ENCODE measurements at places on chromosomes 12 and 14. TPM values are rescaled to one million over a fixed set of nuclear protein-coding genes. Genes with fewer than 3 reads are reported as not detected.
A peak's percentile ranks its signal among the peaks of the same experiment; 100 is the strongest.

The LBHD2 gene
- not detected for total RNA-seq

- no peak for DNase-seq
These were observed 54.1 kb upstream of the ARHGAP5 start for GRCh38 chr14:32022938-32023466.

GRCh38 chr12:45568808-45569207 is 160.7 kb upstream of the ARID2 start:
- no peak for DNase-seq

- peak; percentile 87 for DNase-seq
These were observed 16.1 kb upstream of the IFNG start for GRCh38 chr12:68175557-68176061.

DNA sequence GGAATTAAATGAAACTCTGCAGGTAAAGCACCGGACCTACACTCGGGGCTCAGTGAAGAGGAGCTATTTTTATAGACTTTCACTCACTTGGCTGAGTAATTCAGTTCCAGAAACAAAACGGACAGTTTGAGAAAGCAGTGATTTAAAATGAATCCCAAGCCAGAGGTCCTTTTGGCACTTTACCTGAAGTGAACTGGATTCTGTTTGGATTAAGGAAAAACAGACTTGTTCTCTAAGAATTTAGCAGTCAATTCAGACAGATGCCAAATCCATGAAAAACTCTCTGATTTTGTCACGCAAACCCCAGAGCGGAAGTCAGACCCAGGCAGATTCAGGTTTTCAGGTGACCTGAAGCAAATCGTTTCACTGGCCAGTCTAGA is 4.9 kb upstream of the VASH1 start:
- no peak for DNase-seq

The FAM181A gene
- not detected for total RNA-seq

DNA sequence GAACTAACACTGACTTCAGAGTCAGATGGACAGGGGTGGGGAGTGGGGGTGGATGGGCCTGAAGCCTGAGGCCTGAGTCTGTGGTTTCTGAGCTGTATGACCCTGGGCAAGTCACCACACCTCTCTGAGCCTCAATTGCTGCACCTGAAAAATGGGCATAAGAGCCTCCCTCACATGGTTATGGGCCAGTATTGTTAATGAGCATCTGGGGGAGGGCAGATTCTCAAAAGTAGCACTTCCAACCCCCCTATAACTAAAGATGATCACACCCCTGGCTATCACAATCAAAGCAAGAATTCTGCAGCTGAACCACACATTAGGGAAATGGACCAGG is 168.6 kb downstream of the RBM19 start:
- no peak for DNase-seq

- no peak for DNase-seq
These were observed 10.2 kb upstream of the FLRT2 start for GRCh38 chr14:85519661-85520305.

DNA sequence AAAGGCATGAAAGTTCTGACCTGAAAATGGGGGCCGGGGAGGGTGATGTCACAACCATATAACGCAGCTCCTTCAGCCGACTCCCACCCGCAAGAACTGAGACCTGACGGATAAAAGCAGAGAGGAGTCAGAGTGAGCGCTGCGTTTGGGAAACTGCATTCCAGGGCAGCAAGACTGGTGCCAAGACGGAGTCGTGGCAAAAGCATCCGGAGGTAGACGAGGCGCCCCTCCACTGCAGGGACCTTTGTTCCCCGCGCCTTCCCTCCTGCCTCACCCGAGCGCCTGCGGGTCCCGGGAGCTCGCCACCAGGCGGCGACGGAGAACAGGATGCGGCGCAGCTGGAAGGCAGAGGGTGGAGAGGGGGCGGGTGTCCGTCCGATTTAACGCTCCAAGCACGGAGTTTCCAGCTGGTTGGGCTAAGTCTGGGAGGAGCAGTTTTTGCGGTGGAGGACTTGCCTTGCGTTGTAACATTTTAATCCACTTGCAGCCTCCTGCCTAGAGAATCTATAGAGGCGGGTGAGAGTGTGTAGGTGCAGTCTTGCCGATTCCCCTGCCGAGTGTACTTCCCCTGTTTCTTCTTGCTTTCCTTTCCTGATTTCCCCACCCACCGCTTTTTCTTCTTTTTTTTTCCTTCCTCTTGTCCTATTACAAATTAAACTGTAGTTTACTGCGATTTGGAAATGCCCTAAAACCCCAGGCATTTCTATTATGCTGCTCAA is 1.2 kb upstream of the CPNE8 start:
- DNase-seq: peak; percentile 83

DNA sequence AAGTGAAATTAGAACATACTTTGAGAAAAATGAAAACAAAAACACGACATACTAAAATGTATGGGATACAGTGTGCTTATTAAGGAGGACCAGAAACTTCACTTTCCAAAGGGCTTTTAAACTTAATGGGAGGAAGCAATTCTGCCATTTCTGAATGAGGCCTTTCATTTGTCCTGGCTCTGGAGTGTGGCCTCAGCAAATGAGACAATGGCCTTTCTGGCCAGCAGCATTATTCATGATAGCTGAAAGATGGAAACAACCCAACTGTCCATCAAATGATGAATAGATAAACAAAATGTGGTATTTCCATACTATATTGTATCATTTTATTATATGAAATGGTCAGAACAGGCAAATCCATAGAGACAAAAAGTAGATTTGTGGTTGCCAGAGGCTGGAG is 338.6 kb downstream of the CEP128 start:
- no peak for DNase-seq

DNA sequence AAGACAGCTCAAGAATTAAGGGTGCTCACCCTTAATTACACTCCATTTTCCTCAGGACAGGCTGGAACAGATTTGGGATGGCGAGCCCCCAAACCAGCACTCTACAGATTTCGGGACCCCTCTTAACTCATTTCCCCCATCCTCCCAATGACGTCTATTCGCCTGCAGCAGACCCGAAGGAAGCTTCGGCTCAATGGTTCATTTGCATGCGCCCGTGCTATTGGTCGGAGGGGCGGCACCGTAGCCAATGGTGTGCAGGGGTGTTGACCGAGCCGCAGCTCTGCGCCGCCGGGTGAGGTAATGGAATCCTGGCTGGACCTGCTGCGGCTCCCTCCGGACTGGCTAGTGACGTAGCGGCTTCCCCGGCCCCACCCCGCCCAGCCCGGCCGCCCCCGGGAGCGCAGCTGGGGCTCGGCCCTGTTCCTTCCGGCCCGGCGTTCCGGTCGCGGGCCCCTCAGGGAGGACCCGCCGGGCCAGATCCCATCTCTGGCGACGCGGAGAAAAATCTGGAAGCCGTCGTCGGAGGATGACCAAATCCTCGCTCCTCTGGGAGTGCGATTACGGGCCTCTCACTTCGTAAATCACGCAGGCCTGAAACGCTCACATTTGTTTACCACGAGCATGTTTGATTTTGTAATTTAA is 18.3 kb upstream of the NR4A1 start:
- DNase-seq: peak; percentile 80

GRCh38 chr14:96734076-96734622 is 63.0 kb upstream of the VRK1 start:
- no peak for DNase-seq

DNA sequence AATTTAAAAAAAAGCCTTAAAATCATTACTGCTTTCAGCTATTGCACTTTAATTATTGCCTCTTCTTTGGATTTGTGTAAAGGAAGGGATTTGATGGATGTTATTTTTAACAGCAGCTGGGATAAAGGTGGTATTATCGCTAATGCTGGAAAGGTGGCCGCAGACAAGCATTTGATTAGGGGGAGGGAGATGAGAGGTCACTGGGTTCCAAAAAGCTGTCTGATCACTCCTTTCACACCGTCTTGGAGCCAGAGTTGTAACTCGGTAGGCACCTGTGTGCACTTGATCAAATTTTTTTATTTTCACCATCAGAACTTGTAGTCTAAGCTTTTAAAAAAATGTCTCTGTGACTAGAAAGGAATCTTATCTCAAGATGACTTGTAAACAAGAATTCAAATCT is 99.8 kb downstream of the AKAP6 start:
- no peak for DNase-seq

GRCh38 chr12:75891072-75891471 is 140.5 kb downstream of the PHLDA1 start:
- DNase-seq: no peak

GRCh38 chr12:113900716-113901115 is 65.4 kb downstream of the RBM19 start:
- no peak for DNase-seq

DNA sequence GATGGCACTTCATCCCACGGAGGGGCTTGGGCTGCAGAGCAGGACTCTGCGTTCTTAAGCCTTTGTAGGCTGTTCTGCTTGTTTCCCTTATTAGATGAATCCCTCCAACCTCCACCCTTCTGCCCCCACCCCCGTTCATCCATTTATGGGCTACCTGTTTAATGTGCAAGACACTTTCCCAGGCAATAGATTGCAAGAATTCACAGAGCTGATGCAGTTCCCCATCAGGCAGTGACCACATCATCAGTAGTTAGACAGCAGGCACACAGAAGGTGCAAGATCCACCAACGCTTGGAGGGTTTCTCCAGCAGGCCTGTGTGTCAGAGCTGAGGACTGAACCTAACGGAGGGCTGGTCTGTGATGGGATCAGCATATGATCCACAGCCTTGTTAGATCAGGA is 1.2 kb upstream of the C1R start:
- no peak for DNase-seq

The HSPB8 gene
- not detected for total RNA-seq

GRCh38 chr12:26198742-26199141 is 3.4 kb downstream of the SSPN start:
- no peak for DNase-seq

The TAS2R14 gene
- total RNA-seq: 4.8 TPM

- DNase-seq: no peak
These were observed 11.4 kb upstream of the CYP46A1 start for GRCh38 chr14:99672506-99673304.

GRCh38 chr12:107355004-107355565 is 261.7 kb upstream of the CRY1 start:
- DNase-seq: no peak

DNA sequence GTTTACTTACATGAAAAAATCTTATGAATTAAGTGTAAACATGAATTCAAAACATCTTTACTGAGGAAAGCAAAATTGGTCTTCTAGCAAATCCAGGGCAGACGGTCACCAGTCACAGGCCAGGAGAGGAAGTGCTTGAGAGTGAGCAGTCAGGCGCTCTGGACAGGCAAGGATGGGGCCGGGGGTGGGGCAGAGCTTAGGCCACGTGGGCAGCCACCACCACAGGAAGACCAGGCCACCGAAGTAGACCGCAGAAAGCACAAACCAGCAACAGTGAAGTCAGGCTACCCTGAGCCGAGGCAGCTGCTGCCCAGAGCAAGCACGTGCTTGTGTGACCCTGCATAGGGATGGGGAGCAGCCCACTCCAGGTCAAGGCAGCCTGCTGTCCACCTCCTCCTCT is 33.5 kb downstream of the SLC6A12 start:
- no peak for DNase-seq

GRCh38 chr12:130526813-130527212 is 189.1 kb downstream of the PIWIL1 start:
- DNase-seq: no peak

The RNASE1 gene
- 19.0 TPM for total RNA-seq

- no peak for DNase-seq
These were observed 7.4 kb downstream of the SERPINA12 start for GRCh38 chr14:94501588-94502516.

DNA sequence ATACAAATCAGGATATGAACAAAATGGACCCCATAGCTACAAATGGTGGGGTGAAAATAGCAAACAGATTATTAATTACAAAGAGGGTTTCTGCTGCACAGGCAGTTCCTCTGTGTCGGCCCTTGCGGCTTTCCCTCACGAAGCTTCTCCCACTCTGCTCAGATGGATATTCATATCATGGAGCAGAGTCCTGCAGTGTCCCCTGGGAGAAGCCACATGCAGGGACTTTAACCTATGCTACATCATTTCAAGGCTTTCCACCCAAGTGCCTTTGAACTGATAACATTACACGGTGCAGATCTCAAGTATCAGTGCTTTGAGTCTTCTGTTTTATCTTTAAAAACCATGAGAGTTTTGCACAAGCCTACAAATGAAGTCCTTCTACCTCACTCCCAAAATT is 229.1 kb downstream of the PPM1H start:
- no peak for DNase-seq

DNA sequence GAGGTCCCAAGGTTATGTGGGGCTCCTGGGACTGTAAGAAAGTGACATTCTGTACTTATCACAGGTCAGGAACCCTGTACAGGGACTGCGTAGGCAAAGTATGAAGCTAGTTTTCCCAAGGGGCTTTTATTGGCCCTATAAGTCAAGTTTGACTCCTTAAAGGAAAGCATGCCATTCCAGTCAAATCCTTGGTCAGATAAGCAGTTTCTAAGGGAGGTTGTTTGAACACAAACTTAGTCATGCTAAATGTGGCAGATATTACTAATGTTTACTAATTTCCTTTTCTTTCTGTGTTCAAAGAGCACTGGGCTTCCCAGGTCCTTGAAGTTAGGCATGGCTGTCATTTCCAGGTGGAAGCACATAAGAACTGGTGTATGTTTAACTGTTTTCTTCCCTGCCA is 472.4 kb downstream of the ATP23 start:
- no peak for DNase-seq

- no peak for DNase-seq
These were observed 332.3 kb downstream of the TMEM121 start for GRCh38 chr14:105858676-105859025.

The CISTR gene
- total RNA-seq: not detected

The KLRG1 gene
- total RNA-seq: 27.3 TPM

The KSR2 gene
- not detected for total RNA-seq

The PMCH gene
- not detected for total RNA-seq

GRCh38 chr12:20497707-20498106 is 129.4 kb downstream of the PDE3A start:
- no peak for DNase-seq

DNA sequence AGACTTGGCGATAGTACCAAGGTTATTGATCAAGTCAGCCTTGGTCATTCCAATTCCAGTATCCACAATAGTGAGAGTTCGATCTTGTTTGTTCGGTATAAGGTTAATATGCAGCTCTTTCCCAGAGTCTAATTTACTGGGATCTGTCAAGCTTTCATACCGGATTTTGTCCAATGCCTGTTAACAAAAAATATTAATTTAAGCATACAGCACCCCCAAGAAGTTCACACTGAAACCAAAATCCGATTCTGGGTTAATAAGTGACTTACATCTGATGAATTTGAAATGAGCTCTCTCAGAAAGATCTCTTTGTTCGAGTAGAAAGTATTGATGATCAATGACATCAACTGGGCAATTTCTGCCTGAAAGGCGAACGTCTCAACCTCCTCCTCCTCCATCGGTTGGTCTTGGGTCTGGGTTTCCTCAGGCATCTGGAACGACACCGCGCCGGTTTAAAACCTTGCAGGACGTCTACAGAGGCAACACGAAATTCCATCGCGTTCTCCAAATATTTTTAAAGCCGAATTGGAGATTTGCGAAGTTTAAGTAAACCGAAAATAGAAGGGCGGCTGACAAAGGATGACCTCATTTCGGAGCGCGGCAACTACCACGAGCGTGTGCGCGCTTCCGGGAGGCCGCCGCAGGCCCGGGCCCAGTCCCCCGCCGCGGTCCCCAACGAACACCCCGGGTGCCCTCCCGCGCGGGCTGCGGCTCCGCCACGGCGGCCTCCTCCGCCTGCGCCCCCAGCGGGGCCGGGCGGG is 716 bp downstream of the HSP90AA1 start:
- peak; percentile 79 for DNase-seq

GRCh38 chr12:78384541-78384940 is 480.0 kb upstream of the SYT1 start:
- no peak for DNase-seq

GRCh38 chr12:46430340-46430948 is 57.9 kb upstream of the SLC38A2 start:
- DNase-seq: no peak

The SRSF5 gene
- total RNA-seq: 1,140 TPM

Measured in naive thymus-derived CD4-positive, alpha-beta T cell (primary cell).